ENCODE measurements at places on chromosomes 7 and 10.

DNA sequence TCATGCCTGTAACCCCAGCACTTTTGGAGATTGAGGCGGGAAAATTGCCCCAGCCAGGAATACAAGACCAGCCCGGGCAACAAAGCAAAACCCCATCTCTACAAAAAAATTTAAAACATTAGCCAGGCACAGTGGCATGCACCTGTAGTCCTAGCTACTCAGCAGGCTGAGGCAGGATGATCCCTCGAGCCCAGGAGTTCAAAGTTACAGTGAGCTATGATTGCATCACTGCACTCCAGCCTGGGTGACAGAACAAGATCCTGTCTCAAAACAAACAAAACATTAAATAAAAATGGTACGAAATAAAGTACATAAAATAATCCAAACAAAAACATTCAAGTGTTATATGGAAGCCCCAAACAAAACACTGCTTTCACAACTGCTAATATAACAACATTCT lies 125.0 kb downstream of the SNX13 start:
- no peak for DNase-seq

DNA sequence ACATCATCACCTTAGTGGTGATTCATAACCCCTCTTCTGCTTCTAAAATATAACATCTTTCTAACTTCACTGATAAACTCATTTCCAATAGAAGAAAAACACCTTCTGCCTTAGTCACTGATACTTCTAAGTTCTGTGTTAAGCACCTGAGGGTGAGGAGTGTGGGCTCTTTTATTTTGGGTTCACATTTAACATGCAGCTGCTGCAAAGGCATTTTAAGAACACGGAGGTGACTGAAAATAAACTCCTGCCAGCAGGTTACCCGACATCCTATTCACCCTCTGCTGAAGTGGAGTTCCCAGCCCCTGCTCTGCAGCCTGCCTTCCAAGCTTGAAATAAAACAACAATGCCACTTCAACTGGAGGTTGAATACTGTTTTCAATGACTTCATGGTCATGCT lies 202.9 kb upstream of the PLXNA4 start:
- no peak for DNase-seq

DNA sequence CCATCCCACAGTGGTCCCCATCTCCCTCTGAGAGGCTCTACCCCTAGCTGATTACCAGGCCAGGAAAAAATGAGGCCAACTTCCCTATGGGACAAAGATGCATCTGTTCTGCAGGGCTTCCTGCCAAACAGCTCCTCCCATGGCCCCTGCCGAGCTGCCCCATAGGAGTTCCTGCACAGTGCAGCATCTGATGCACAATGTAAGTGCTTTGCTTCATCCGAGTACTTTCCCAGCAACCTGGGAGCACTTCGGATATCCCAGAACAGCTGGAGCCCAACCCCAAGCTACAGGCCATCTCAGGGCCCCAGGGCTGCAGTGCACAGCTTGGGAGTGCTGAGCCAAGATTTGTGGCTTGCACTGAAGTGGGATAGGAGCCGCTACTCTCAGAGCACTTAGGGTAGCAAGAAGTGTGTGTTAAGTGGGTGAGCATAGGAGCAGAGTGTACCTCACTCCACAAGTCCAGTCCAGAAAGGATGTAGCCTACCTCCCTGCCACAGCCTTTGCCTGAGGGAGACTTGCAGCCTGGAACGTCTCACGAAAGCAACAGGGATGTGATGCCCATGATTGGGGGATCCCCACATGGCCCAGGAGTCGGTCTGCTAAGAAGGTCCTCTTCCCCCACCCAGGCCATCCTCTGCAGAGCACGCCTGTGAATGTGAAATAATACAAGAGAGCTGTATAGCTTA lies 209.6 kb upstream of the VWC2 start:
- no peak for DNase-seq

DNA sequence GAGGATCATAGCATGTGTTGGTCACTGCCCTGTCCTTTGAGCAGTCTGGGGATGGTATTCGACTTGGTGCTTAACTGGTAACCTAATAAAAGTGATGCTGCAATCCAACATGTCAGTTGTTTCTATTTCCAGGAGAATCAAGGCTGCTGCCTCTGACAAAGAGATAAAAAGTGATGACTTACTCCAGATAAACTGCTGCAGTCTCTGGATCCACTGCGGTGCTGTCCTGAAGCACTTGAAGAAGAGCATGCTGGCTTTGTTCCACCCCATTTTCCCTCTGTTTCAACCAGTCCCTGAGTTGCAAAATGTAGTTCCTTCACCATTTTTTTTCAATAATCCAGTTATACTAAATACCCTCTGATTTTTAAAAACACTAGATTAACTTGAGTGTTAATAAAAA lies 403.5 kb upstream of the ANKRD30A start:
- no peak for DNase-seq

DNA sequence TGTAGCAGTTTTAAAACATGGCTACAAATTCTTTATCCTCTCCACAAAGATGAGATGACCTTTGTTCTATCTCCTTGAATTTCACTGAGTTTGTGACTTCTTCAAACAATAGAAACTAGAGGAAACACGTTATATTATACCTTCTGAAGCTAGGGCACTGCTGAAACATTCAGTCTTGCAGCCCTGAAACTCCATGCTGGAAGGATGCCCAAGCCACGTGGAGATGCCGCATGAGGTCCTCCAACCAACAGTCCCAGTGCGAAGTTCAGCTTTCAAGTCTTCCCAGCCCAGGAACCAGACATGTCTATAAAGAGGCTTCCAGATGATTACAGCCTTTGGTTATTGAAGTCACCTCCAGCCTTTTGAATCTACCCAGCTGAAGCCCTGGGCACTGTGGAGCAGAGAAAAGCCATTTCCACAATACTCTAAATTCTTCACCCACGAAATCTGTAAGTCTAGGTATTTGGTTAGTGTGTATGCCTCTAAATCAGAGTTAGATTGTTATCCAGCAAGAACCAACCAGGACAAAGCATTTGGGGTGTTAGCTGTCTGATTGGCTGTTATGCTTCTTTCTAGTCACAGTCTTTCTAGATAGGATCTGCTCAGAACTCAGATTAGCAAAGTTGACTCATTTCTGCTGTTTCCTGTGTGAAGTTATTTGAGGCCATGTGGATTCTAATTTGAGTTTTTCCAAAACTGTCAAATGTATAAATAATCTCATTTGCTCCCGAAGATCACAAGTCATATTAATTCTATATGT lies 186.5 kb upstream of the TMEM72 start:
- DNase-seq = no peak

DNA sequence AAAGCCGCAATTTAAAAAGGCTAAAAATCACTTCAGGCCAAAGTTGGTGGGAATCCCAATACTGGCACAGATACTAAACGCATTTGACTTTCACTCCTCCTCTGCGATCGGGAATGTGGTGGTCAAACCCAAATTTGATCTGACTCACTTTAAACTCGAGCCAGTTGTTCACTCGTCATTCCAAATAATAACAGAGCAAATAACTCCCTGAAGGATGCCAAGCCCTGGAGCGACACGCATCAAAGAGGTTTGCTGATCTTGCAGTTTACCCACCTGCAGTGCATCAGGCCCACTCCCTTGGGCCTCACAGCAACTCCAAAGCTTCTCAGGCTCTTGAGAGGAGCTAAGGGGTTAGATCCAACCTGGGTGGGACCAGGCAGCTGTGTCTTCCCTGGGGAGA lies 12.2 kb downstream of the PTN start:
- DNase-seq = no peak

All from central memory CD4-positive, alpha-beta T cell (primary cell).